ENCODE measurements at places on chromosomes 2 and 18.

- no peak for DNase-seq
Measured at GRCh38 chr2:152319822-152320570, 15.0 kb upstream of the FMNL2 start.

DNA sequence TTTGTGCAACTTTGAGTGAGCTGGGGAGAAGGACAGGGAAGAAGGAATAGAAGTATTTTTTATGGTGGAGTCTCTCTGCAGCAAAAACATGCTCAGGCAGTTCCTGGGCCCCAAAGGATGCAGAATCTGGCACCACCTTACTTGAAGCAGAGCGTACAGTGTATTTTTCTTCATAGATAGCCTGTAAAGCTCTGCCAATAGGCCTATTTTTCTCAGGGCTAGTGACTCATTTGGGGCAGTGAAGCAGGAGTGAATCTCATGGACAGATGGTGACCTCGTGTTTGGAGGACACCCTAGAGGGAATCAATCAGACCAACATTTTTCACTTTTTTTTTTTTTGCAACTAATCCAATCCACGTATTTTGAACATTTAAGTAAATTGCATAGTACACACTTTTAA lies 268.1 kb upstream of the CXCR4 start:
- no peak for DNase-seq

GRCh38 chr18:37453752-37454151 lies 111.8 kb downstream of the CELF4 start:
- DNase-seq: no peak

DNA sequence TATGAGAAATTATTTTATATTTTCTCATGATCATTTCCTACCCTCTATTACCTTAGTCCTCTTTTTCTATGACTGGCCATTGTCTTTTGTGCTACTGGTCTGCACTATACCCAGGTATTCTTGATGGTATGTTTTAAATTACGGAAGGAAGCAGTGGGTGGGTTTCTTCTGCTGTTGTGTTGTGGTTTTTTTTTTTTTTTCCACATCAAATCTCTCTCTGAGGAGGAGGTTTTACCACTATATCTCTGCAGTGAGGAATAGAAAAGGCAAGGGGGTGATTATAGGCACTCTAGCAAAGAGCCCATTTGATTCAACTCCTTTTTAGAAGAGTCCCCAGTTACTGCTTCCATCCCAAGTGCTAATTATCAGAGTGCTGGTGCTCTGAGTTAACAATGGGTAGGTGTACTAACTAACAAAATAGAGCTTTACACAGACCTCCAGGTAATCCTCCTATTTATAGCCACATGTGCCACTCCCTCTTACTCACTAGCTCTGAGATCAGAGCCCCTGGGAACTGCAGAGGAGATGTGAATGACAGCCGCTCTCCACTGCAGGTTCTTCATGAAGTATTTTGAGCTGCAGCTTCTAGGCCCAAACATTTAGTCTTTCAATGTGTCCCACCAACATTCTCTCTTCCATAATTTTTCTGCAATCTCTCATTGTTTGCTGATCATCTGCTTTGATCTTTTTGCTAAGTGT lies 301.6 kb upstream of the GULP1 start:
- DNase-seq: no peak

DNA sequence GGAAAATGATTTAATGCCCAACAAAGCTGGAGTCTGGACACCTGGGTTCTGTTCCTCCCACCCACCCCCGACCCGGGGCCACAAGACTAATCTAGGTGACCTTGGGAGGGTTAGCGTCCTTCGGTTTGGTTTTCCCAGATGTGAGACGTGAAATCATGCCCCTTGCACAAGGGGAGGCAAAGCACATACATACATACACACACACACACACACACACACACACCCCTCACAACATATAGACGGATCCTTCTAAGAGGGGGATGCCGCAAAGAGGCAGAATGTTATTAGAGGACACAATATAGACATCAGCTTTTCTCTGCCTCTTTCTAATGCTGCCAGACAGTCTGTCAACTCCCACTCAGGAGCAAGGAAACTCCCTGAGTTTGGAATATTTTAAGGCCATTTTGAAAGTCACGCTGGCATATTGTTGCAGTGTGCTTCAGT lies 616 bp upstream of the RBMS1 start:
- DNase-seq: peak; percentile 39

DNA sequence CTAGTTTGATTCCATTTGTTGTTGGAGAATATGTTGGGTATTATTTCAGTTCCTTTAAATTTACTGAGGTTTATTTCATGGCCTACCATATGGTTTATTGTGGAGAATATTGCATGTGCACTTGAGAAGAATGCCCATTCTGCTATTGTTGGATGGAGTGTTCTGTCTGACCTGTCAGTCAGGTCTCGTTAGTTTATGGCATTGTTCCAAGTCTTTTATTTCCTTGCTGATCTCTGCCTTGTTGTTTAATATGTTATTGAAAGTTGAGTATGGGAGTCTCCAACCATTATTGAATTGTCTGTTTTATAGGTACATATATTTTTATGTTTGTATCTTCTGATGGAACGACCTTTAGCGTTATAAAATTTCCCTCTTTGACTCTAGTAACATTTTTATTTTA lies 86.3 kb downstream of the PTPN4 start:
- DNase-seq: no peak

DNA sequence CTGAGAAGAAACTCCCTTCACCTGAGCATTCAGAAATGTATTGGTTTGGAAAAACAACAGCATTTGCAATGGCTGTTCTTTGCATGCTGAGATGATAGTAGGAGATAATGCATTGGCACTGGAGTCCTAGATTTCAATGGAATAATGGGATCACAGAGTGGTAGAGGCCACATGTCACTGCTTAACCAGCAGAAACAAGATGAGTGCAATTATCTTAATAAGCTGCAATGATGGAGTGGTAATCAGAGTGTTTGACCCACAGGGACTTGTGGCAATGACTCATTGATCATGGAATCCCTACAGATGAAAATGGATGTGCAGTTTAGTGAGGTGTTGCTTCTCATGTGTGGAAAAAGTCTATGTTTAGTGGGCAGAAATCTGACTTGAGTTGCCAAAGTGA lies 218.8 kb upstream of the ZEB2 start:
- no peak for DNase-seq

DNA sequence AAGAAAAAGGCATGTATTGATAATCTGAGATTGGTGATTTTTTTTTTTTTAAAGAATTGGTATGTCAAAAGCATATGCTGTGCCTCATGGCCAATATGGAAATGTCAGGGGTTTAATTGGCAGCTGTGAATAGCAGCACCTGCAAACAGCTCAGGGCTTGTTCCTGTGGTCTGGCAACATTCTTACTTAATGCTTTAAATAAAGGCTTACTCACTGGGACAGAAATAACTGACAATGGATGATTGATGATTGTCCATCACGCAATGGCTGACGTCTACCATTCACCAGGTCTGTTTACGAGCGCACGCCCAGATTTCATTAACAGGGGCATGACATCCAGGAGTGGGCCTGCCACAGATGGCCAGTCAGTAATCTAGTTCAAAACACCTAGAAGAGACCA lies 66.7 kb downstream of the ETAA1 start:
- DNase-seq: peak; percentile 42

DNA sequence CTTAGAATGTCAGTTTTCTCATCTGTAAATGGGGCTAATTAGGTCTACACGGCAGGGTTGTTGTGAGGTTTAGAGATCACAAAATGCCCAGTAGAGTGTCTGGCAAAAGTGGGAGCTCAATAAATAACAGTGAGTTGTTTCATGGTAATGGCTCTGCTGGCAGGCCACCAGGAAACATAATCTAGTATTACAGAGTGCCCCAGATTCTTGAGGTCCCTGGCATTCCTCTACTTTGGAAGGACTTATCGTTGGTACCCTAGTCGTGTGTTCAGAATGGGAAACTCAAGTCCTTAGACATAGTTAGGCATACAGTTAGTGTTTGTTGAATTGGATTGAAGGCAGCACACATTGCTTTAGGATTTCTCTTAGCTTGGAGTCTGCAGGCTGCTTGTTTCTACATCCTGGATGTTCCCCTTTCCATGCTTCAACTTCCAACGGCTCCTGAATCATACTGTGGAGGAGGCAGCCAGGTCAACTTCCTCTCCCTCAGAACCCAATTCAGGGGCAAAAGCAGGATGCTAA lies 161.5 kb upstream of the FOSL2 start:
- peak; percentile 59 for DNase-seq

GRCh38 chr18:13232971-13233786 lies 14.6 kb downstream of the LDLRAD4 start:
- DNase-seq: no peak

DNA sequence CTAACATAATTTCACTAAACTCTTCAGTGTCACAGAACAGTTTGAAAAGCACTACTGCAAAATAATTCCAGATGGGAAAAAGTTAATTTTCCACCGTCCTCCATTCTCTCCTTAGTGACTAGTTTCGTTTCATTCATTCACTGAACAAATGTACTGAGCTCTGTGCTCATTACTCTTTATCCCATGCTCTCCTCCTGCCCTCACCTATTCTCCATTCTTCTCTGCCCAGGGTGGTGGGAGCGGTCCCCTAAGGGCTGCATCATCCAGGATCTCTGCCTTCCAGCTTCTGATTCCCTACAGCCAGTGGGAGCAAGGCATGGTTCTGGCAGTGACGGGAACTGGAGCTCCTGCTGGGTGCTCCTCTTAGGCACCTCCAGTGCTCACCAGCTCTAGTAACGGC lies 133.9 kb upstream of the TLK1 start:
- DNase-seq: no peak

GRCh38 chr18:34620258-34620861 lies 89.7 kb upstream of the DTNA start:
- no peak for DNase-seq

DNA sequence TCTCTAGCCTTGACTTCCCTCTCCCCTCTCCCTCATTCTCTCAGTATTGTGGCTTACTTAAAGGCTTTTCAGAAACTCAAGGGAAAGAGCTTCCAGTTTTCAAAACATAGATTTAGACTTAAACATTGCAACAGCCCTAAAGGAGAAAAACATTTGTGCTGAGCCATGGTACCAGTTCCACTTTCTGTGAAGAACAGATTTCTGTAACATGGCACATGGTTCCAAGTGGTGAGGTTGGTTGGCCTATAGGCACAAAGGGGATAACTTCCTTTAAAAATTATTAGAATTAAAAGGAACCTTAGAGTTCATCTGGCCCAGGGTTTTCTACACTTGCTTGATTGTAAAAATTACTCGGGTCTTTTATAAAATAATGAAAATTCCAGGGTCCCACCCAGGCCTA lies 138.6 kb upstream of the CDCA7 start:
- DNase-seq: no peak

DNA sequence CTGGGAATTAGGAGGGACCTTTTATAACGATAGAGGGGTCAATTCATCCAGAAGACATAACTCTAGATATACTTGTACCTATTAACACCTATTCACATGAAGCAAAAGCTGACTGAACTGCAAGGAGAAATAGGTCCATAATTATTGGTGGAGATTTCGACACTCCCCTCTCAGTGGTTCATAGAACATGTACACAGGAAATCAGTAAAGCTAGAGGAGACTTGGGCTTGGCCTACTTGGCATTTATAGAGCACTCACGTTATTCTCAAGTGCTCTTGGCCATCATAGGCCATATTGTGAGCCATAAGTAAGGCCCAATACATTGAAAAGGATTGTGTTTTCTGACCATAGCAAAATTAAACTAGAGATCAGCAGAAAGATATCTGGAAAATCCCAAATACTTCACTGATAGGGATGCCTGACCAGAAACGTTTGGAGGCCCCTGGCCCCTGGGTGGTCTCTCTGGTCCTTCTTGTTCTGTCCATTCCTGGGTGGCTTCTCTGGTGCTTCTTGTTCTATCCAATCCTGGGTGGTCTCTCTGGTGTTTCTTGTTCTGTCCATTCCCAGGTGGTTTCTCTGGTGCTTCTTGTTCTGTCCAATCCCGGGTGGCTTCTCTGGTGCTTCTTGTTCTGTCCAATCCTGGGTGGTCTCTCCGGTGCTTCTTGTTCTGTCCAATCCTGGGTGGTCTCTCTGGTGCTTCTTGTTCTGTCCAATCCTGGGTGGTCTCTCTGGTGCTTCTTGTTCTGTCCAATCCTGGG lies 49.0 kb downstream of the SNED1 start:
- DNase-seq: no peak

- DNase-seq: peak; percentile 76
Measured at GRCh38 chr2:152062125-152063091, 36.4 kb downstream of the CACNB4 start.

GRCh38 chr2:30325600-30326328 lies 94.4 kb downstream of the LBH start:
- DNase-seq: no peak

DNA sequence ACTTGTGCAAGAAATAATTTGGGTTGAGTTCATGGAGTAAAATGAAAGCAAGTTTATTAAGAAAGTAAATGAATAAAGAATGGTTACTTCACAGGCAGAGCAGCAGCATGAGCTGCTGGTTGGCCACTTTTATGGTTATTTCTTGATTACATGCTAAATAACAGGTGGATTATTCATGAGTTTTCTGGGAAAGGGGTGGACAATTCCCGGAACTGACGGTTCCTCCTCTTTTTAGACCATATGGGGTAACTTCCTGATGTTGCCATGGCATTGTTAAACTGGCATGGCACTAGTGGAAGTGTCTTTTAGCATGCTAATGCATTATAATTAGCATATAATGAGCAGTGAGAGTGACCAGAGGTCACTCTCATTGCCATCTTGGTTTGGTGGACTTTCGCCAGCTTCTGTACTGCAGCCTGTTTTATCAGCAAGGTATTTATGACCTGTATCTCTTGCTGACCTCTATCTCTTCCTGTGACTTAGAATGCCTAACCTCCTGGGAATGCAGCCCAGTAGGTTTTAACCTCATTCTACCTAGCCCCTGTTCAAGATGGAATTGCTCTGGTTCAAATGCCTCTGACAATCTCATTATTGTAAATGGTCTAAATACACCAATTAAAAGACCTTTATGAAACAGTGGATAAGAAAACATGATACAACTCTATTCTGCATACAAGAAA lies 114.1 kb upstream of the FIGN start:
- DNase-seq: no peak

DNA sequence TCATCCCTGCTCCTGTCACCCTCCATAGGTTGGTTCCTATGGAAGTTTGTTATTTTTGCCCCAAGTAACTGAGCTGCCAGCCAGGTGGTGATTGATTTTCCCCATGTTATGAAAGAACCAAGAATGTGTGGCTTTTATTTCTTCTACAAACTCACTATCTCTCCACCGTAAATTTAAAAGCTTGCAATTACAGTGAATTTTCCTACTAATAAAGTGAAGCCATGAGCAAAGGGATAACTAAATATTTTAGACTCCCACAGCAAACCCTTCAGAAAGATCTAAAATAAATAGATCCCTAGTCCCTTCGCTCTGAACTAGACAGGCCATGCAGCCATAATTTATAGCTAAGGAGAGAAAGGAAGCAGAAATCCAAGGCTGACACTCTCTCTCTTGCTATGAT lies 6.2 kb upstream of the KIAA2012 start:
- no peak for DNase-seq

GRCh38 chr2:12712881-12713280 lies 3.9 kb upstream of the TRIB2 start:
- no peak for DNase-seq
